Caco-2 (cell line): ENCODE measurements at places on chromosomes 1 and 21. TPM values are rescaled to one million over a fixed set of nuclear protein-coding genes. Genes with fewer than 3 reads are reported as not detected.

- no peak overlapping the region for H3K4me3 ChIP-seq
- no peaks in the 10 kb centered on the region for H3K27me3 ChIP-seq
- H3K4me1 ChIP-seq: no peaks in the 10 kb centered on the region
- no peak overlapping the region for H3K27ac ChIP-seq
- no peaks in the 10 kb centered on the region for H3K36me3 ChIP-seq
Observed at GRCh38 chr1:193019442-193020026, 39.6 kb downstream of the UCHL5 start.

DNA sequence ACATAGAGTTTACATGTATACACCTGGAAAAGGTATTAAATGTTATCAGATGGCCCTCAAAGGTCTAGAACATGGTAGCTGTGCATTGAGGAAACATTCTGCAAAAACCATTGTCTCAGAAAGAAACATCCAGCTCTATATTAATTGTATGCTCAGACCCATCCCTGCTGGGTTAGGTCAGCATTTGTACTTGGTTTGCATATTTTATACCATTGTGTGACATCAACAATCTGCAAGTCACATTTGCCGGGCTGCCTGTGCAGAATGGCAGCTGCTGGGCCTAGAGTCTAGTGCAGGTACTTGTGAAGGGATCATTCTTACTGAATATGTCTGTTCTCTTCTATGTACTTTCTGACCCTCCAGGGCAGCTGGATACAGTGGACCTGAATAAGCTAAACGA, 43.9 kb upstream of the LAMC2 start:
- no peak overlapping the region for H3K27ac ChIP-seq
- H3K36me3 ChIP-seq: no peaks in the 10 kb centered on the region
- no peak overlapping the region for H3K4me3 ChIP-seq
- no peaks in the 10 kb centered on the region for H3K27me3 ChIP-seq

DNA sequence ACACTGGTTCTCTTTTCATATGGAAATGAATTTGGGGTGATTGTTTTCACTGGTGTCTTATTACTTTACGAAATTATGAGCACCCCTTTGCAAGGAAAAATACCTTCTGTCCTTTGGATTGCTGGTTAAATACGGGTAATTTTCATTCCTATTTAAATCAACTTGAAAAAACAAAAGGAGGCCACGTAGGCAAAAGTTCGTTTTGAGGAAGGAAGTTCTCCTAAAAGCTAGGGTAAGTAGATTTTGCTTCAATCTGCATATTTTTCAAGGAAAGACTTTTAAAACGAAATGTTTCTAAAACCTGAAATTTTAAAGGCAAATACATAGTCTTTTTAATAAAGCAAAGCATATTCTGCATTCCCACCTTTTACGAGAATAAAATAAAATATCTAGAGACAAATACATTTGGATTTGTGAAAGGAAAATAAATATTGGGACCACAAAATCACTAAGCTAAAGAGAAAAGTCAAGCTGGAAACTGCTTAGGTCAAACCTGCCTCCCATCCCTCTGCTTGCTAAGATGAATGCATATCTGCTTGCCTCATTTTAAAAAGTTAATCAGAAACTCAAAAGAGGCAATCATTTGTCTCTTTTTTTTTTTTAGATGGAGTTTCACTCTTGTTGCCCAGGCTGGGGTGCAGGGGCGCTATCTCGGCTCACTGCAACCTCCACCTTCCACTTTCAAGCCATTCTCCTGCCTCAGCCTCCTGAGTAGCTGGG, 70.9 kb upstream of the ETS2 start:
- no peaks in the 10 kb centered on the region for H3K4me1 ChIP-seq
- H3K4me3 ChIP-seq: no peak overlapping the region
- H3K27ac ChIP-seq: no peak overlapping the region
- no peak for DNase-seq

DNA sequence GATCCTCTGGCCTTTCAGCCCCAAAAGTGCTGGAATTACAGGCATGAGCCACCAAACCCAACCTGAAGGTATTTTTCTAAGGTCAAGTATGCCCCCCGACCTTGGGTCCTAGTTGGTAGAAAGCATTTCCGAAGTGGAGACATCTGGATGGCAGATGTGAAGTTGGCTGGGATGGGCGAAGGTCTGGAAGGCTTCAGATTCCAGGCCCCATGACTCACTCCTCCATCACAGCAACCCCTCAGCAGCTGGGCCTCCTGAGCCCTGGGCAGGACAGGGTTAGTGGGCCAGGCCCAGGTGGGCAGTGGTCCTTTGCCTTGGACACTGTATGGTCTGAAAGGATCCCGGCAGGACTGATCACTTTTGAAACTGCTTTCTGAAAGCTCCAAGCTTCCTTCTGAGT, 23.3 kb downstream of the NAV1 start:
- H3K27ac ChIP-seq: no peak overlapping the region
- H3K36me3 ChIP-seq: no peaks in the 10 kb centered on the region
- DNase-seq: no peak
- H3K4me1 ChIP-seq: no peaks in the 10 kb centered on the region
- H3K27me3 ChIP-seq: peaks cover 1% of the 10 kb centered on the region

DNA sequence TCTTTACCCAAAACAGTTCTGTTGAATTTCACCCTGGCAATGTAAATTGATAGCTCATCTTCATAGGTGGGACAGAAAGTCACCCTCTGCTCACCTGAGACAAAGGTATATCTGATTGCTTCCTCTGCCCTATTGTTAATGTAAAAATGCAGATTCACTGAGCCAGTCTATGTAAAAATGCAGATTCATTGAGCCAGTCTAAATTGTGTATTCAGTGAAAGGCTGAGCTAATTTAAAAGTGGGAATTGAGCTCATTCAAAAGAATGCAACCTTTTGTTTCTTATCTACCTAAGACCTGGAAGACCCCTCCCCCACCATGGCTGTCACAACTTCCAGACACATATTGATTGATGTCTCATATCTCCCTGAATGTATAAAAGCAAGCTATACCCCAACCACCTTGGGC, 4.8 kb upstream of the MYSM1 start:
- H3K27me3 ChIP-seq: no peaks in the 10 kb centered on the region
- peaks cover 7% of the 10 kb centered on the region for H3K4me1 ChIP-seq
- DNase-seq: no peak
- H3K4me3 ChIP-seq: no peak overlapping the region
- H3K36me3 ChIP-seq: no peaks in the 10 kb centered on the region

DNA sequence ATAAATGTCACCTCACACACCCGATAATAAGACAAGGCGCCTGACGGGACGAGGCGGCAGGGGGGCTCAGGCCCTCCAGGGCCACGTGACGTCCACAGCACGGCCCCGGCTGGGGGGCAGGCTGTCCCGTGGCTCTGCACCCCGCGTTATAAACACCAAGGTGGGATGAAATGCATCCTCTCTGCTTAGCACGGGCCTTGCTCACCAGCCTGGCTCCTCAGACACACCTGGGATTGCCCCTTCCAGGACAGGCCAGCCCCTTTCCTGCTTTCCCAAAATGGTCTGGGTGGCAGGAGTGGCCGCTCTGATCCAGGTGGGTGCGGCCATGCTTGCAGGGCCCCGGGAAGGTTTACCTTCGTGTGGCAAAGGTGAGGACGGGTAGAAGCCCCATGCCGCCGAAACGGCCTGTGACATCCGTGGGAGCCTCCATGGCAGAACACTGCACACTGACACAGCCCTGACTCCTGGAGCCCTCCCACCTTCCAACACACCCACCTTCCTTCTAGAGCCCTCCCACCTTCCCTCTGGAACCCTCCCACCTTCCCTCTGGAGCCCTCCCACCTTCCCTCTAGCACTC, 35.9 kb downstream of the SLC19A1 start:
- H3K27me3 ChIP-seq: no peaks in the 10 kb centered on the region
- H3K4me3 ChIP-seq: no peak overlapping the region
- no peak for DNase-seq
- peak overlapping the region; percentile 39 for H3K27ac ChIP-seq

DNA sequence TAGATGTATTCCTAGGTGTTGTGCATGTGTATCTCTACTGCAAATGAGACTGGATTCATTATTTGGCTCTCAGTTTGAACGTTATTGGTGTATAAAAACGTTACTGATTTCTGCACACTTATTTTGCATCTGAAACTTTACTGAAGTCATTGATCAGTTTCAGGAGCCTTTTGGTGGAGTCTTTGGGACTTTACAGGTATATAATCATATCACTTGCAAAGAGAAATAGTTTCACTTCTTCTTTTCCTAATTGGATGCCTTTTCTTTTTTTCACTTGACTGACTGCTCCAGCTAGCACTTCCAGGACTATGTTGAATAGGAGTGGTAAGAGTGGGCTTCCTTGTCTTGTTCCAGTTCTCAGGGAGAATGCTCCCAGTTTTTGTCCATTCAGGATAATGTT, 252.2 kb downstream of the SMYD3 start:
- no peaks in the 10 kb centered on the region for H3K36me3 ChIP-seq
- no peak overlapping the region for H3K4me3 ChIP-seq
- no peaks in the 10 kb centered on the region for H3K27me3 ChIP-seq
- H3K4me1 ChIP-seq: no peaks in the 10 kb centered on the region

- DNase-seq: peak; percentile 44
- no peak overlapping the region for H3K4me3 ChIP-seq
- no peak overlapping the region for H3K27ac ChIP-seq
- H3K4me1 ChIP-seq: no peaks in the 10 kb centered on the region
- no peaks in the 10 kb centered on the region for H3K36me3 ChIP-seq
Observed at GRCh38 chr1:198771563-198772153, 132.8 kb downstream of the PTPRC start.

GRCh38 chr1:231683439-231684165, 57.0 kb downstream of the DISC1 start:
- no peak for DNase-seq
- no peak overlapping the region for H3K4me3 ChIP-seq
- no peaks in the 10 kb centered on the region for H3K36me3 ChIP-seq

DNA sequence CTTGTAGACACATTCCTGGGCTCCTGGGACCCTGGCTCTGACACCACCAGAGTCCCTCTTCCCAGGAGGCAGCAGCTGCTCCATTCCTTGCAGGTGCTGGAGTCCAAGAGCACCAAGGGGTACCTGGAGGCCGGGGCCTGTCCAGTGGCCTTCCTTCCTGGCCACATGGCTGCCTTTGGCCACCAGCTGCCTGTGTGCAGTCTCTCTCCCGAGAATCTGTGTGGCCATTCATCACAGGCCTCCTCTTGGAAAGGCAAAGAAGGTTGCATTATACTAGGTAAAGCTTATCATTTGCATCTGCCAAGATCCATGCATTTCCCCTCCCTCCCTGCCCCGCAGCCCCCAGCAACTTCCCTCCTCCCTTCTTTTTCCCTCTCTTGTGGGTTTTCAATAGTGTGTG, 48.9 kb upstream of the OLIG2 start:
- no peak for DNase-seq
- no peak overlapping the region for H3K27ac ChIP-seq
- H3K4me1 ChIP-seq: no peaks in the 10 kb centered on the region
- H3K4me3 ChIP-seq: no peak overlapping the region
- H3K27me3 ChIP-seq: no peaks in the 10 kb centered on the region; the same call in 1 of the 2 replicates

DNA sequence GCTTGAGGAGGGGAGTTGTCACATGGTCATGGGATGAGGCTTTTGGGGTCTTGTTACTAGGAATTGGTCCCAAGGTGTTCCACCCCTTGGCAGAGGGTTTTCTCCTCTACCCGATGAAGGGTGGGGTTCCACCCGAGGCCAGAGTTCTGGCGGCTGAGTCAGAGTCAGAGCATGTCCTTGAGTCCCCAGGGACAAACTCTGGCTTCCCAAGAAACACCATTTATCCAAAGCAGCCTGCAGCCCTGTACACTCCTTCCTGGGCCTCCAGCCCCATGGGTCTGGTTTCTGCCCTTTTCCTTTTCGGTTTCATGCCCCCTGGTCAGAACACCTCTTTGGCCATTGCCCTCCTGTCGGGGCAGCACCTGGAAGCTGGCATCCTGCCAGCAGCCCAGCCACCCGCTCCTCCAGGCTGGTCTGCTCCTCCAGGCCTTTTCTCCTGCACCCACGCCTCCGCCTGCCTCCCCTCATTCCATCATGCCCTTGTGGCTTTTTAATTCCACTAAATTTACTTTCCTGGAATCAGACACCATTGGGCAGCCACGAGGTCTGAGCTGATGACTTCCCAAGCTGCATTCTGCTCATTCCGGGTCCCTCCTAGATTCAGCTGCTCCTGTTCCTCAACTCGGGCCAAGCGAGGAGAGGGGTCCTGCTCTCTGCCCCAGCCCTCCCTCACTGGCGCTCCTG, 301.7 kb upstream of the VAMP3 start:
- DNase-seq: no peak
- H3K36me3 ChIP-seq: no peaks in the 10 kb centered on the region
- no peak overlapping the region for H3K27ac ChIP-seq
- H3K27me3 ChIP-seq: no peaks in the 10 kb centered on the region

DNA sequence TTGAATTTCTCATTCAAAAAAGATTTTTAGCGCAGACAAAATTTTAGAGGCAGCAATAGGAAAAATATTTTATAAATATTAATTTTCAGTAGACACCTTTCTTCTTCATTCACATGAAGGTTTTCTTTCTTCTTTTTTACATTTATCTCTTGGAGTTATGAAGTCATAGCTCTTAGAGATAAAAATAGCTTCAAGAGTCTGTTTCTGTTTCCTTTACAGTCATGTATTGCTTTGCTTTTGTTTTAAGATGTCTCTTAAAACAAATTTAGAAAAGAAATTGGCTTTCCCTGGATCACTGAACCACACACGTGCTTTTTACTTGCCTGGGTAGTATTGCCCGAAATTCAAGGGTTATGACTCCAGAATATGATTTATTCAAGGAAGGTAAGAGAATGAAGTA, 369.9 kb upstream of the LRRC7 start:
- H3K4me1 ChIP-seq: no peaks in the 10 kb centered on the region
- no peak for DNase-seq
- no peaks in the 10 kb centered on the region for H3K36me3 ChIP-seq
- no peaks in the 10 kb centered on the region for H3K27me3 ChIP-seq

- H3K36me3 ChIP-seq: no peaks in the 10 kb centered on the region
- H3K27me3 ChIP-seq: no peaks in the 10 kb centered on the region
- DNase-seq: no peak
Observed at GRCh38 chr1:89198081-89198480, 661 bp downstream of the GBP4 start.

GRCh38 chr1:32746130-32746529, 43.6 kb upstream of the SYNC start:
- H3K4me1 ChIP-seq: peaks cover 15% of the 10 kb centered on the region
- H3K27me3 ChIP-seq: no peaks in the 10 kb centered on the region
- no peaks in the 10 kb centered on the region for H3K36me3 ChIP-seq
- DNase-seq: no peak

DNA sequence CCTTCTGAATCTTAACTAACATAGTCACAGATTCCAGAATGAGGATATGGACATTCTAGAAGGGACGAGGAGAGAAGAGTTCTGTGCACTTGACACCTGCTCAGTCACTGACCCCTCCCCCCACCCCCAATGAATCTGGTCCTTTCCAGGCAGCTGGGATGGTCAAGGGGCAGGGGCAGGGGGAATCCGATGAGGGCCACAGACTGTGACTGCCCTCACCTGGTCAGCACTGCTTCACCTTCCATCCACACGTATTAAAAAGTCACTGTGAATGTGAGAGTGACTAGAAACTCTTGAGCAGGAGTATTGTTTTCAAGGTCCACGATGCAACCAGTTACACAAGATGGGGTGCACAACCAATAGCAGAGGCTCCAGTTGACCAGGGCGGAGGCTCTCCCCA, 9.5 kb upstream of the PRAMEF12 start:
- no peak for DNase-seq
- no peaks in the 10 kb centered on the region for H3K27me3 ChIP-seq
- no peaks in the 10 kb centered on the region for H3K36me3 ChIP-seq
- H3K4me3 ChIP-seq: no peak overlapping the region
- H3K27ac ChIP-seq: no peak overlapping the region

CD52 gene
- total RNA-seq: not detected in 2 replicates

CGN gene
- 147 TPM in 2 replicates for total RNA-seq

E2F2 gene
- 9.1 and 9.5 TPM in 2 replicates for total RNA-seq

KRTAP15-1 gene
- not detected in 2 replicates for total RNA-seq

PKLR gene
- total RNA-seq: not detected in 2 replicates

ABCA4 gene
- 1.0 and 1.8 TPM in 2 replicates for total RNA-seq

MROH7 gene
- total RNA-seq: 0.30 TPM in 1 of 2 replicates, not detected in the other

ITLN2 gene
- total RNA-seq: 0.93 and 1.3 TPM in 2 replicates

VPS72 gene
- total RNA-seq: 80.1 and 86.0 TPM in 2 replicates
